ENCODE measurements at places on chromosomes 7 and 10. TPM values are rescaled to one million over a fixed set of nuclear protein-coding genes. Genes with fewer than 3 reads are reported as not detected.

Gene GPR141
- total RNA-seq: not detected

Gene FOXI2
- not detected for total RNA-seq

Gene FAM25A
- not detected for total RNA-seq

Gene STEAP1
- total RNA-seq: 14.8 TPM

Gene GRID2IP
- not detected for total RNA-seq

Gene CPA2
- total RNA-seq: not detected

Gene TPK1
- total RNA-seq: 7.0 TPM

Gene C10orf105
- not detected for total RNA-seq

Gene IGF2BP3
- total RNA-seq: 42.3 TPM

Gene SMARCD3
- total RNA-seq: 32.7 TPM

Gene EPHB6
- 0.34 TPM for total RNA-seq

Gene LIPF
- not detected for total RNA-seq

Gene ALOX5
- not detected for total RNA-seq

Gene TEX36
- total RNA-seq: not detected

Gene CYP26A1
- 0.33 TPM for total RNA-seq

Gene NUDT13
- total RNA-seq: 3.1 TPM

Gene AMZ1
- total RNA-seq: 1.00 TPM

Gene CXCL12
- 6.5 TPM for total RNA-seq

Gene INSYN2A
- total RNA-seq: not detected

Gene ST7
- 85.1 TPM for total RNA-seq

Gene CYP26C1
- total RNA-seq: under 0.01 TPM

Gene OR2A5
- not detected for total RNA-seq

Gene OR6V1
- total RNA-seq: not detected

Gene WASHC2A
- 54.7 TPM for total RNA-seq

Gene PRLHR
- not detected for total RNA-seq

Gene PARP12
- 127 TPM for total RNA-seq

Gene SYCE1
- not detected for total RNA-seq

Gene HEPACAM2
- total RNA-seq: not detected

Gene C10orf67
- total RNA-seq: 0.33 TPM

Gene NRAP
- total RNA-seq: under 0.01 TPM

Gene LRRD1
- not detected for total RNA-seq

Gene LEP
- total RNA-seq: not detected

Gene NUTM2B
- 0.33 TPM for total RNA-seq

Gene ARMH3
- total RNA-seq: 12.4 TPM

Gene ICA1
- 4.7 TPM for total RNA-seq

Gene IFIT1B
- total RNA-seq: under 0.01 TPM

Gene TAC1
- not detected for total RNA-seq

Gene C7orf33
- total RNA-seq: not detected

Gene BAMBI
- total RNA-seq: 290 TPM

Gene MOGAT3
- not detected for total RNA-seq

Gene TBX20
- total RNA-seq: not detected

Gene GDF2
- total RNA-seq: not detected

Gene MUC12
- total RNA-seq: not detected

Gene LRRN3
- total RNA-seq: 1.9 TPM

Gene RAB11FIP2
- 52.0 TPM for total RNA-seq

Gene APBB1IP
- total RNA-seq: not detected

Gene TMEM236
- total RNA-seq: 0.77 TPM

Gene LRIT1
- total RNA-seq: not detected

Gene KCND2
- total RNA-seq: under 0.01 TPM

Gene AASS
- total RNA-seq: 44.9 TPM

Gene SH2B2
- total RNA-seq: 4.5 TPM

Gene SEMA3D
- 0.36 TPM for total RNA-seq

Gene ACBD7
- total RNA-seq: under 0.01 TPM

Gene PALD1
- 0.31 TPM for total RNA-seq

Gene STAG3
- total RNA-seq: 0.73 TPM

Gene WNT8B
- total RNA-seq: not detected

Gene CALD1
- total RNA-seq: 144 TPM

Gene SPDYE1
- not detected for total RNA-seq

Gene CYP3A5
- total RNA-seq: under 0.01 TPM

Gene NSUN5
- total RNA-seq: 38.7 TPM

Data from melanocyte of skin (primary cell).